ENCODE measurements at places on chromosomes 1 and 21. TPM values are rescaled to one million over a fixed set of nuclear protein-coding genes. Genes with fewer than 3 reads are reported as not detected.

The MSH4 gene
- not detected for total RNA-seq

The UBL4B gene
- not detected for total RNA-seq

The HSD3B1 gene
- total RNA-seq, result not detected

DNA sequence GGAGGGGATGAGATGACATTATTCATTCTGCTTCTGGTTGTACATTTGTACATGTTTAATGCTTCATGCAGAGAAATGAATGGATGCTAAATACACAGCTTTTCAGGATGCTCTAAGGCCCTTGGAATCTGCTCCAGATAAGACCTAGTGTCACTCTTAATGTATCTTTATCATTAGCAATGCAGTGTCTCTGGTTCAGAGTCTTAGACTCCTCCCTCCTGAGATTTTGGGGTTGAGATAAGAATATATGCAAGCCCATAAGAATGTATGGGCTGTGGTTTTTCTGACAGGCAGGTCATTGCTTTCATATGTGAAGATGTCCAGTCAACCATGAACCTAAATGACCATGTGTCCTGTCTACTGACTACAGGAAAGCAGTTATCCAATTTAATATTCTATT lies 415.5 kb downstream of the RPS6KC1 start:
- DNase-seq, result no peak
